ENCODE measurements at places on chromosomes 4 and X.
A peak's percentile ranks its signal among the peaks of the same experiment; 100 is the strongest.

DNA sequence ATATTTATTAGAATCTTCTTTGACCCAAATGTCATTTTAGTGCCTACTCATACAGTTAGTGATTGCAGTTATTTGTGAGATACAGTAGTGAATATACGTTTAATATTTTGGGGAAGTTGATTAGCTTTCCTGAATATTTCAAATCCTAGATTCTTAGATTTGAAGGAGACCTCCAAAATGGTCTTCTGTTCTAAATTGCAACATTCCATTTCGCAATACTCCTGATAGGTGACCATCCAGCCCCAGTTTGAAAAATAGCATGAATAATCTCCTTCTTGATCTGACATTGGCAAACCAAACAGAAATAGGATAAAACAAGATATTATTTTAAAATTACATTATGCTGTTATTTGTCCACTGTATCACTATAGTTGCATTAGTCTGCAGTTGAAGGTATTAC is 505.6 kb downstream of the GRID2 start:
- no peak for DNase-seq

DNA sequence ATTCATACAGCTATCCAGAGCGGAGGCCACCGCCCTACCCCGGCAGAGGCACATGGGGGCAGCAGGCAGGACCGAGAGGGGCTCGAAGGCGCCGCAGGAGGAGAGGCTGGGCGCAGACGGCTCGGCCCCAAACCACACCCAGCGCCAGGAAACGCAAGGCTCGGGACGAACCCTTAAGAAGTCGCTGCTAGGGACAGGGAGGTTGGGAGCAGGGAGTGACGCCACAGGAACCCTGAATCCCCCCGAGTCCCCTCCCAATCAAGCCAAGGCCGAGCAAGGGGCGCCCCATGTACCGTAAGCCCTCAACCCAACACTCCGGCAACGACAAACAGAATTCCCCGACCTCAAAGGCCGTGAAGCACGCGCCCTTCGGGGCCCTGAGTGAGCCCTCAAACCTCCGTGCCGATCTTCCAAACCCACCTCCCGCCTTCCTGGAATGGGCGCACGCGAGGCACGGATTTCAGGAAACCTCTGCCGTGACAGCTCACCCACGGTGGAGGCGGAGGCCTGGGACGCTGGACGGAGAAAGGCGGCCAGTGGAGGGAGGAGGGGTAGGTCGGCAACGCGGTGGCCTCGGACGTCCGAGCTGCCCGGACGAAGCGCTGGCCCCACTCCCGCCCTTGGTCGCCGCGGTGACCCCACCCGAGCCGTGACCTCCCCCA is 1.8 kb downstream of the ZFYVE28 start:
- no peak for DNase-seq

DNA sequence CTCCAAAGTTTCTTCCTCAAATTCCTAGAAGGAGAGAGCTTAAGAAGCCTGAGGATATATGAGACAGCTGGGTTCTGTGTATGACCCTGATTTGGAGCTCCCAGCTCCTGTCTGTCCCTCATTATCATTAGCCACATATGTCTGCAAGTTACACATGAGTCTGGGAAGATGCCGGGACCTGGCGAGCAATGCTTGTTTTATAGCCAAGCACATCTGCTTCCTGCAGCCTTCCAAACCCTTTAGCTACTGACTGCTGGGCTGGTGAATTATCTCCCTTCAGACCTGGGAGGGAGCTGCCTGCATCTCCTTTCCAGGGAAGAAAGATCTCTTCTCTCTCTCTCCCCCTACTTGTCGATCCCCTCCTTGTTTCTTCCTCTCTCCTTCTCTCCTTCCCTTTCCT is 556.7 kb upstream of the BOD1L1 start:
- DNase-seq, result no peak

DNA sequence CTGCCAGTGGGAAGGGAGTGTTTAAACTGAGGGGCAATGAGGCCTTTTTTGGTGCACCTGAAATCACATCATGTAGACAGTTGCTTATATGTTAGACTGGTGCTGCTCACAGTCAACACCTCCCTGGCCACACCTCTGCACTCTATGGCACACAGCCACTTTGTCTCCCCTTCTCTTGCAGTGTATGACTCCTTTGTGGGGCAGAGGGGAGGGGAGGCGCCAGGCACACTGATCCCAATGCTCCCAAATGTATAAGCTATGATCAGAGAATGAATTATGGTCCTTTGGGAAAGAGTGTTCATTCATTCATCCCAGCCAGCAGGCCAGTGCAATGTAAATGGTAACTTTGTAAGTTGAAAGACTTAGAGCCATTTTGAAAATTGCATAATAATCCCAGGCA is 4.6 kb upstream of the GPC3 start:
- DNase-seq, result no peak

DNA sequence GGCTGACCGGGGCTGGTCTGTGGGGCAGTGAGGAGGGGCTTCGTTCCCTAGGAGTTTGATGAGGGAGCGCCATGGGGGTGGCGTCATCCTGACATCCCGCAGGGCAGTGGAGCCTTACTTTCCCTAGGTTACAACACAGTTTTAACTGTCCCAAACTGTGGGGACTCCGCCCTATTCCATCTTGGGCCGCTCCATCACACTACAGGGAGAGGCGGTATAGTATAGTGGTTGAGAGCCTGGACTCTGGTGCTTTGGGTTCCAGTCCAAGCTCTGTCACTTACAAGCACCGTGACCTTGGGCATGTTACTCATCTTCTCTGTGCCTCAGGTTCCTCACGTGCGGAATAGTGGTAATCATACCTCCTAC is 44.2 kb downstream of the ZNF185 start:
- no peak for DNase-seq

DNA sequence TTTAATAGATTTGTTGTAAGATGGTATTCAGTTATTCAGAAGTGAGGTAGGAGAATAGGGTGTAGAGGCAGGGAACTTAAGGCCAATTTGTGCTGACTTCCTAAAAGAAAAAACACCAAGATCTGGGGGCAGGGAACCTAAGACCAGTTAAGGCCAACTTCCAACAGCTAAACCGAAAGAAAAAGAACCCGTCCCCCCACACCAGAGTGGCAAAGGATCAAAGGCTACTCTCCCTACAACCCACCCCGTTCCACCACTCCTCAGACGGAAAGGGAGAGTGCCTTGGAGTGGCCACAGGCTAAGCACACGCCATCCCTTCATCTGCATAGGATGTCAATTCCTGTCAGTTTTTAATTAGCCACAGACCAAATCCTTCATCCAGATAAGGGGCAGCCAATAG is 3.7 kb upstream of the ZNF718 start:
- DNase-seq, result no peak

GRCh38 chr4:154208424-154208823 is 283.2 kb downstream of the DCHS2 start:
- no peak for DNase-seq

DNA sequence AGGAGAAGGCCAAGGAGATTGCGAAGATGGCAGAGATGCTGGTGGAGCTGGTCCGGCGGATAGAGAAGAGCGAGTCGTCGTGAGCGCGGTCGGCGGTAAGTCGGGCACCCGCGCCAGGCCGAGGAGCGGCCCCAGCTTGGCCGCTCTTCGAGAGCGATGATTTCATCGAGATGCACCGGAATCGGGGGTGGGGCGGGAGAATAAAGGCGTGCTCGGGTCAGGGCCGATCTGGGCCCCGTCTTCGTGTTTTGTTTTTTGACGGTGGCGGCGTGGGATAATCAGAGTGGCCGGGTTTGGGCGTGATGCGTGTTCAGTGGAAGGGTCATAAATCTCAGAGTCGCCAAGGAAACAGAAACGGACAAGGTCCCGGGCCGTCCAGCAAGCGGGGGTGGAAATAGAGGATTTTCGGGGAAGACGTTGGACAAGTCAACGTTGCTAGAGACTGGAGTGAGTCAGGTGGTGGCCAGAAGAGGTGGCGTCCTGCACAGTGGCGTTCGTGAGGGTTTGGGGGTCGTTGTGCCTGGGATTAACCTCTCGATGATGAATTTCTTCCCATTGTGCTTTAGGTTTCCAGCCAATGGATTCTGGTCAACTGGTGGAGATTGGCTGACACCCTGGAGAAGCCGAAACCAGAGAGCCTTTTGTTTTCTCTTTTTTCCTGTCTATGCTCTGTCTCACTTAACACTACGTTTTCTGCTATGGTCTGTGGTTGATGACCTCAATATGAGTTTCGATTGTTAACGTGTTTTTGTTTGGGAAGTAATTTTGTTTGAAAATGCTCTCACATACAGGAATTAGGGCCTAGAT is 882 bp downstream of the MRFAP1 start:
- peak; percentile 54 for DNase-seq

DNA sequence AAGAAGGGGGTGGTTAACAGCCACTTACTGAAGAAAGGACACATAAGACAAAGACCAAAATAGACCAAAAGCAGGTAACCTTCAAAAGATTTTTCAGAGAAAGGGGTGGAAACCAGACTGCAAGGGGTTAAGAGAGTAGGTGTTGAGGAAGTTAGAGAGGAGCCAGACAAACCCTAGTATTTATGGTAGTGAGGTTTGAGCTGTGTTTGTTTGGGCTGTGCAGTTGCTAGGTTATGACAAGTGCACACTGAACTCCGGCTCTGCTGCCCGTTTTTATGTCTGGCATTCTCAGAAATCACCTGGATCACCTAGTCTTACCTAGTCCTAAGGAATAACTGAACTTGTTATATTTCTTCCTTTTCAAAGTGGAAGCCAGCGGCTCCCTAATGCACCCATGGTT is 22.9 kb upstream of the G3BP2 start:
- no peak for DNase-seq

- DNase-seq, result no peak
Measured at GRCh38 chrX:100695991-100696390, 35.9 kb downstream of the SYTL4 start.

GRCh38 chrX:151153667-151154066 is 22.7 kb upstream of the GPR50 start:
- DNase-seq, result no peak

GRCh38 chr4:168995537-168996295 is 14.3 kb downstream of the CBR4 start:
- DNase-seq, result no peak
